ENCODE measurements at places on chromosomes 6 and 20.

DNA sequence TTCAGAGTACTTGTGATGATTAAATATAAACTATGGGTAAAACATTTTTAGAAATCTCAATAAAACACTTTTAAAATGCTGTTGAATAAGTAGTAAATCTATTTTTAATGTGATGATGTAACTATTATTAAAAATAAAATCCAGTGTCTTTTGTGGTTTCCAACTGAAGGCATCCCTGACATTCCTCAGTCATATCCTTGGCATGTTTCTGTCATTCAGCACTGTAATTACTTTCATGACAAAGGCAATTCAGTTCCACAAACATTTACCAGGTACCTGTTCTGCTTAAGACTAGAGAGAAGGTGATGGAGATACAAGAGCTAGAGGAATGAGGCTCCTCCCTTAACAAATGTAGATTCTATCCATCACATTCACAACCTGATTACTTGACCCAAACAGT is 518.7 kb upstream of the MAP3K7 start:
- DNase-seq: no peak

GRCh38 chr6:152482289-152482688 is 154.9 kb downstream of the SYNE1 start:
- no peak for DNase-seq

DNA sequence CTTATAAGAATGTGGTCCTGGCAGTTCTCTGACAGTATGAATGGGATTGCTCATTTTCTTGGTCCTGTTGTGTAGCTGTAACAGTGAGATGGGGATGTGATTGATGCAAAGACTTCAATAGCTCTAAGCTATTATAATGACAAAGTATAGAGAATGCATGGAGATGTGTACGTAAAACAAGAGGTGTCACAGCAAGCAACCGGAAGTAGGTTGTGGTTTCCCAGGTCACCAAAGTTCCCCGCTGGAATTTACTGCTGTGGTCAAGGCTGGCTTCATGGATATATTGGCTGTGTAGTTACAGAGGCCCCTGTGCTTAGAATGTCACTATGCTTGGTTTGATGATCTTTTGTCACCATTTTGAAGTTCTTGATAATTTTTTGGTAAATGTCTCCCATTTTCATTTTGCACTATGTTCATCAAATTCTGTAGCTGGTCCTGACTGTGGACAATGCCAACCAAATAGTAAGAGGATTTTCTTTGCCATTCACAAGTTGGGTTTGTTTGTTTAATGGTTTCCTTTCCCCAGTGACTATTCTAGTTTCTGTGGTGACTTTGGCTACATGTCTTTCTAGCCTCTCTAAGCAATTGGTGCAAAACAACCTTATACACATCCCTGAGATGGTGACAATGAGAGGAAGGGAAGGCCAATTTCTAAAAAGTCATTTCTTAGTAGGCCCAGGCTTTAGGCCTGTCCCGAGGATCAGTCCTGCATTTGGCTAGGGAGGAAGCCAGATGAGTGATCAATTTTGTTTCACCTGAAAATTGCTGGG is 10.5 kb downstream of the DNAH8 start:
- DNase-seq: no peak

- no peak for DNase-seq
These were observed 448.8 kb upstream of the CITED2 start for GRCh38 chr6:139823099-139823807.

DNA sequence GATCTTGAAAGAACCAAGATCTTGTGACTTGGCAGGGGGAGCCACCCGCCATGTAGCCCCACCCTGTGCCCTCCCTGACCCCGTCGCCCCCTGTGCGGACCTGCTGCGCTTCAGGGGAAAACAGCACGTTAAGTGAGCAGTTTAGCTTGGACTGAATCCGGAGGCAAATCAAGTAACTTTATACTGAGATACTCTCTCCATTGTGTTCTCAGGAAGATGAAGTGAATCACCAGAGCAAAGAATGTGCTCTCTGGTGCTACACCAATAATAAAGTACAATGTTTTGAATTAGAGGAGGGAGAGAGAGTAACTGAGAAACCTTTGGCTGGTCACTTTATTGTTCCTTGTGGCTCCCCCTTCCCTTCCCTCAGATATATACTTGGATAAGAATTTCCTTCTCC is 83.4 kb downstream of the TXNDC5 start:
- DNase-seq: no peak

DNA sequence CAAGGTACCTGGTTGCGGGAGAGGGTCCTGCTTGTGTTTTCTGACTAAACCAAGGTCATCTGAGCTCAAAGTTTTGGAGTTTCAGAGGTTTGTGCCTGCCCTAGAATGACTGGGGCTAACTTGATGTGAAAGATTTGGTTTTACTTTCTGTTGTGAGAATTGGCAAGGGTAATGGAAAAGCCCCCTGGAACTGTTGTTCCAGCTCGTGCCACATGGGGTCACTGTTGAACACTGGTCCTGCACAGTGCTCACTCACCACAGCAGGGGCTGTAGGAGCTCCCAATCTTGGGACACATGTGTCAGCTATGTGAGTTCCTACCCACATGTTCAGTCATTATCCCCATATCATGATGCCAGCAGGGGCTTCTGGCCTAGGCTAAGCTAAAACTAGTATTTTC is 6.5 kb downstream of the TGM6 start:
- DNase-seq: no peak

DNA sequence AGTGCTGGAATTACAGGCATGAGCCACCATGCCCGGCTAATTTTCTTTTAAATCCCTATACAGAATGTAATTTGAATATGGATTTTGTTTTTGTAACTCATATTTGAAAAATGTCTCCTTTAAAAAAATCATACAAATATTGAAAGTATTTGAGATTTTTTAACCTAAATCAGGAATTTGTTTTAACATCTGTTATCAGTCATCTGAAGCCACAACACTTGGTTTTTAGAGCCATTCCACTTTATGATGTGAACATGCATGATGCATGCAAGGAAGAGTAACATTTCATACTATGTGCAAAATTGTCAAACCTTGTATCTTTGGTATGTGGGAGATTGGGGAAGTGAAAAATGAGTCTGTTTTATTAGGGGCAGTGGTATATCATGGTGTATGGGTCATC is 124.5 kb upstream of the AHI1 start:
- DNase-seq: no peak

GRCh38 chr6:34858681-34859080 is 29.2 kb downstream of the TAF11 start:
- no peak for DNase-seq

DNA sequence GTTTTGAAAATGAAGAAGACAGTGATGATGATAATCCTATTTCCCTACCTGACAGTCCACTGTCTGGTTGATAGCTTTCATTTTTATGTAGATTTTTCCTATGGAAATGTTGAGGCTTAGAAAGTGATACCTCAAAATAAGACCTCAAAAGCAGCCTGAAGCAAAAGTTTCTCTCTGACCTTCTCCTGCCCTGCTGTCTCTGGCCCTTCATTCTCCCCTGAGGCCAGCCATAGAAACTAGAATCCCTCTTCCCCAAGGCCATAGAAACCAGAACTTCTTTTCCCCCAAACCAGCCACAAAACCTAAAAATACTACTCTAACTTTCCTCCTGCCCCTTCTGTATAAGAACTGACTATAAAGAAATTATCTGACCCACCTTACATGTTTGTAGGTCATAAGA is 52.6 kb upstream of the GCM1 start:
- DNase-seq: no peak

- no peak for DNase-seq
These were observed 427.2 kb downstream of the C6orf118 start for GRCh38 chr6:164882236-164882635.
